ENCODE measurements at places on chromosomes 3 and 15.

DNA sequence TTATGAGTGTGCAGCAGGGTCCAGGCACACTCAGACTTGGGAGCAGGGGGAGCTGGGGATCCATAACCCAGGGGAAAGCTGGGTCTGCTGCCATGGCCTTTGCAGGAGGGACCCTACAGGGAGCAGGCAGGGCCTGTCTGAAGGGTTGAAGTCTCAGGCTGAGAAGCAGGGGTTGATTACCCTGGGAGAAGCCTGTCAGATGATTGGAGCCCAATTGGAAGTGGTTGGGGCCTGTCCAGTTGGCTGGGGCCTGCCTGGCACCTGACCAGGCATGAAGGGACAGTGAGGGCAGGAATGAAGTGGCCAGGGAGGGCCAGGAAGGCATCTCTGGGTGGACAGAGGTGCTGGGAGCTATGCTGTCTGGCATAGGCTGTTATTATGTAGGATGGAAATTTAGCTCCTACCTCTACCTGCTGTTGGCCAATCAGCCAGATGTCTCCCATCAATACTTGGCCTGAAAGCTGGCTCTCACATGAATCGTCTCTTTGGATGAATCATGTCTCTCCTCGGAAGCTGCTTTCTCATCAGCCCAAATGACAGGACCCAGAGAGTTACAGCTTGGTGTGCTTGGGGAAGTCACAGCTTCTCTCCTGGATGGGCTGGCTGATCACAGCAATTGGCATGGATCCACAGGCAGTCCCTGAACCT is 27.4 kb upstream of the SLCO2A1 start:
- no peak for DNase-seq

GRCh38 chr15:78263351-78263781 is 996 bp upstream of the DNAJA4 start:
- no peak for DNase-seq

DNA sequence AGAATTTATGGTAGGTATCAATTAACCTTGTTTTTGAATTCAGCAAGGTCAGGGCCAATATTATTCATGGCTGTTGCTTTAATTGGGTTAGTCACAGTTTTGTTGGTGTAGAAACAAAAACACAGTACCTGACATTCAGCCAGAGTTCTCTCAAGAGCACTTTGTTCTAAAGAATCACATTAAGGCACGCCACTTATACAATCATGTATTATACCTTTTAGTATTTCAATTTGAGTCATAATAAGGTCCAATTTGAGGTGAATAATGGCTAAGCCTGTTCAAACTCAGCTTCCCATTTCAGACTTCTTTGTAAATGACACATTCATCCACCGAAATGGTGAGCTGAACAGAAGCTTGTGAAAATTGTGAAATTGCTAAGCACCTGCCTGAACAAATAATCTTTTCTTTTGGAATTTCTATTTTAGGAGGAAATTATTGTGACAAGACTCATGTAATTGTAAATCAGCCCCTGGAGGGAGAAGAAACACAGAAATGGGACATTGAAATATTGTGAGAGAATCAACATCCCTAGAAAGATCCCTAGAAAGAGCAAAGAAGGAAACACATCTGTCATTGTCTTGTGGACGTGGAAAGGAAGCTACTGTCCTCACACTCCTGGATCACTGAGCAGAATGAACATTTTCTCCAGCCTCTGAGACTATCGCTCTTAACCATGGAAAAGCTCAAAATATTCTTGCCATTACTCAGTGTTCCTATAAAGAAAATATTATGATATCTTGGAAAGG is 29.3 kb downstream of the RIOX2 start:
- no peak for DNase-seq

DNA sequence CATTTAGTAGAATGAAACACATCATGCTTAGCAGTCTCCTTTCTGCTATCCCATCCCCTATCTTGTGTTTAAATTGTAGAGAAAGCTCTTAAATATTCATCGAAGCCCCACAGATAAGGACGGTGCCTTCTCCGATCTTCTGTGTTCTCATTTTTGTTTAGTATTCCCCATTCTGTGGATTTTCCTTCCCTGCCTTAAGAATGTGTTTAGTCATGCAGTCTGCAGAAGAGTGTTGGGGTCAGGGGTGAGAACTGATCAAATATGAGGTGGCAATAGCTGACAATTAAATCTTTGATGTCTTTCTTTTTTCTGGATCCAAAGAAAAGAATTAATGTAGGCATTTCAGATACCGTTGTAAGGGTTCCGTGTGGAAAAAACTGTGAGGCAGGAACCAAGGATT is 9.3 kb upstream of the ANKUB1 start:
- DNase-seq = no peak

DNA sequence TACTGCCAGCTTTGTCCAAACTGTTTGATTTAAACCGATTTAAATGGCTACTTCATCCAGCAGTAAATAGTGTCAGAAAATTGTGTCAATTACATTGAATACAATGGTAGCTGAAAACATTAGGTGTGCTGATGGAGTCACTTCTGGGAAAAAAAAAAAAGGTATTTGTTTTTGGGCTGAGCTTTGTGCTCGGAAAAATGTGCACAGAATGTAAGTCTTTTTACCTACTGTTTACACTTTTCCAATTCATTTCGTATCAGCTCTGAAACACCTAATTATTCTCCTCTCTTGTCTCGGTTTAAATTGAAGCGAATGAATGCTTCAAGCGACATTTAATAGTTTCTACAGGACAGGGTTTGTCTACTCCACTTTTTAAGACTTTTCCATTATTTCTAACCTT is 1078.4 kb downstream of the ROBO1 start:
- DNase-seq = no peak

- no peak for DNase-seq
These were observed 115.2 kb downstream of the ASB7 start for GRCh38 chr15:100717596-100717995.

DNA sequence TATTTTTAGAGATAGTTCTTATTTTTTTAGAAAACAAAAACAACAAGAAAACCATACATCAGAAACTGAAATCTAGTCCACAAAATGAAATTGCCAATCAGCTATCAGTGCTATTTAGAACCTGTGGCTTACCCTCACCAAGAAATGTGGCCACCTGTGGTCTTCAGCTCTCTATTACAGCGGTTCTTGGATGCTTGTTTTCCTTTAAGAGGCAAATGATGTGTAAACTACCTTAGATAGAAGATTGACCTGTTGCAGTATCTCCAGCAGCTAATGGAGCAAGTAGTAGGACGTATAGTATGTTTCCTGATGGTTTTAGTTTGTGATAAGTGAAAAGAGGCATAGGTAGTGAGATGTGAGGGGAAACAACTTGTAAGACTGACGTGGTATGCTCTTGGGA is 21.2 kb downstream of the TFG start:
- no peak for DNase-seq

- no peak for DNase-seq
These were observed 24.0 kb downstream of the PLXNA1 start for GRCh38 chr3:127006781-127007436.

GRCh38 chr3:148528024-148528423 is 169.7 kb upstream of the AGTR1 start:
- DNase-seq = no peak

GRCh38 chr3:54527953-54528352 is 399.9 kb downstream of the LRTM1 start:
- no peak for DNase-seq

DNA sequence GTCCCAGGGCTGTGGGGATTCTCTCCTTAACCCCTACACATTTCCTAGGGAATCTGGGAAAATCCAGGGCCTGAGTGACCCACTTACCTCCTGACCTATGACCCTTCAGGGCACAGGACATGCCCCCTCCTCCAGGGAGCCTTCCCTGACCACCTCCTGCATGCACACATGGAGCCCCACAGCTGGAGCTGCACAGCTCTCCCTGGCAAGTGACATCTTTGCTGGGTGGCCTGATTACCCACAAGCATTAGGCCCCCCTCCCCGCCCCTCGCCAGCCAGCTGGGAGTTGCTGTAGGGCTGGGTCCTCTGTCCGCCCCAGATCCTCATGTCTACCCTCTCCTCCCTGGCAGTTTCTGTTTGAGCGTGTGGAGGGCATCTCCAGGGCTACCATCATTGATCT is 21.4 kb downstream of the HDAC11 start:
- no peak for DNase-seq

DNA sequence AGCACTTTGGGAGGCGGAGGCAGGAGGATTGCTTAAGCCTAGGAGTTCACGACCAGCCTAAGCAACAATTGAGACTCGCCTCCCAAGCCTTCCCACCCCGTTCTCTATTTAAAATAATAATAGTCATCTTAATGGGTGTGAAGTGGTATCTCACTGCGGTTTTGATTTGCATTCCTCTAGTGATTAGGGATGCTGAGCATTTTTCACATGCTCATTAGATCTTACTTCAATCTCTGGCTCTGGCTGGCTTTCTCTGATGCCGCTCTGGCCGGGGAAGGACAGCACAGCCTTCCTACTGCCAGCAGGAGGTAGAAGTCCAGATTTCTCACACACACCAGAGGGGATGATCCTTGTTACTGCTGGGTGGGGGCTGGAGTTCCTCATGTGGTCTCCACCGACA is 7.4 kb upstream of the EIF4A2 start:
- no peak for DNase-seq

GRCh38 chr3:188746291-188746783 is 425.4 kb upstream of the TPRG1 start:
- DNase-seq = no peak

DNA sequence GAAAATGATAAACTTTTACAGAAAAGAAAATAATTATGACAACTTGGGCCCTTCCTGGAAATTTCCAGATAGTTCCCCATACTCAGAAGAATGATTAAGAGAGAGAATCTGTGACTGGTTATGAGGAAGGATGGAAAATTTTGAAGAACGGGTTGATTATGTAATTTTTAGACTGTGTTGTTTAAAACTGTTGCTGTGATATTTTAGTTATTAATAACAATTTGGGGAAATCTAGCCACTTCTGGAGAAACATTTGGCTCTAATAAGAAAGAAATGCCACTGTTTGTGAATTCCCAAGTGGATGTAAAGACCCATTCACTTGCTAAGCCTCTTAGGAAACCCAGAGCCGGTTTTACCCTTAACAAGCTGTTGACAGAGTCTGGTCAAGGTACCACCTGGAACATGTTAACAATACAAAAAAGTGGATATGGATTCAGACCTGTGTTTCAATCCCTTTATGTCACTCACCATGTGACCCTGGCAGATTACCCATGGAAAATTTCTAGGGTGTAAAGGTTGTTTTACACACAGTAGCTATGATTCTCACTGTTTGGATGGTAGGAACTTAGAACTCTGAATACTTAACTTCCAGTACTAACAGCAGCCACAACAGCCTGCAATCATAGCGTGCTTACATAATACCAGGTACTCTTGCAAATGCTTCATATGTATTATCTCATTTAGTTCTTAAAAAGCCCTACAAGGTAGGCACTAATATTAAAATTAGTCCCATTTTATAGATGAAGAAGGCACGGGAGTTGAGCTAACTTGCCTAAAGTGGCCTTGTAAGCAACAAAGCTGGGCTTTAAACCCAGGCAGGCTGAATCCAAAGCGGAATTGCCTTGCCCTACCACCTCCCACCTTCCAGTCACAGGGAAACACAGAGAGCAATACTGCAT is 32.0 kb downstream of the ZBTB38 start:
- no peak for DNase-seq

DNA sequence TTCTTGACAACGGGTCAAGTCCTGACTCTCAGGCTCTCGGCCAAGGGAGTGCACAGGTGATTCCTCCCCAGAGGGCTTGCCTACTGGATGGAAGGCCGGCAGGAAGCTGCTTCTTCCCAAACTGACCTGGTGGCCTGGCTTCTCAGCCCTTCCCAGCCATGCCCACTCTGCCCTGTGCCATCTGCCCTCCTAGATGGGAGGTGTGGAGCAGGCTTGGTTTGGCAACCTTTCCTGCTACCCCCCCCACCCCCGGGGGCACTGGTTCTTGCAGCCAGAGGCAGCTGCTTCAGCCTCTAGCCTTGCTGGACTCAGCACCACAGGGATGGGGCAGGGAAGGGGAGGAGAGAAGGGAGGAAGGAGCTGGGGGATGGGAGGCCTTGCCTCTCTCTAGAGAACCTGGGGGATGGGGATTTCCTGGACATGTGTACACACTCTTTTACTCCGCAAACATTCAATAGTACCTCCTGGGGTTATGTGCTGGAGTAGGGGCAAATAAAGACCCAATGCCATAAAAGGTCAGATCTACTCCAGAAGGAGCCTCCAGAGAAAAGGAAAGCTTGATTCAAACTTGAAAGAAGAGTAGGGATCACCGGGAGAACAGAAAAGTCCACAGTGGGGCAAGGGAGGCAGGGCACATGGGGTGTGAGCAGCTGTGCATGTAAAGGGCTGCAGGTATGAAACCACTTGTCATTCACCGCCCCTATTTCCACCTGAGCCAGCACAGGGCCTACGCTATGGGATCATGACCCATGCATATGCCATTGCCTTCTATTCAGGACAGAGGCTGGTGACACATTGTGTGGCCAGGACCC is 4.2 kb upstream of the DAPK2 start:
- no peak for DNase-seq

DNA sequence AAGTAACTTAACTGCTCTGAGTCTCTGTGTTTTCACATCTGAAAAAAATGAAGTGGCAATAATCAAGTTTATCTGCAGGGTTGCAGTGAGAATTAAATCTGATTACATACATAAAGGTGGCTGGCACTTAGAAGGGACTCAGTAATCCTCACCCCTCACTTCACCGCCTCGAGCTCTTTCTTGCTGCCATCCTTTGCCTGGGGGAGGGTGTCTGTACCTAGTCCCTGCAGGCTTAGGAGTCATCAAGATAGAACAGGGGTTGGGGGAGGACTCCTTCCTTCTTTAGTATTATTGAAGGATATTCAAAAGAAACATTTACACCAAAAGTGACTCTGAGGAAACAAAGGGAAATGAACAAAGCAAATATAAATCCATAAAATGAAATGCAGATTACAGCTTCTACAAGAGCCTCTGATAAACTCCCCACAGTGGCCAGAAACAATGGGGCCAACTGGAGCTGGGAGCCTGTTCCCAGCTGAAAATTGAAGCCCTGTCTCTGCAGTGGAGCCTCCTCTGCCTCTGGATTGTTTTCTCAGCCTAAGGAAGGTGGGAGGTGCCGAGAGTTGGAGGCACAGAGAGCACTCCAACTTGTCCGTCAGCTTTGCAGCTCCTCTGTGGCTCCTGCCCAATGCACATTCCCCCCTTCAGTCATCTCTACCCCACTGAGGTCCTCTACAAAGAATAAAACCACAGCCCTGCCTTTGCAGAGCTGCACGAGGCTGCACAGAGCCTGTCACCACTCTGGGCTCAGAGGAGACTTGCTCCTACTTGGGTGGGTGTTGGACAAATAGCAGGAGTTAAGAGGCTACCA is 41.8 kb downstream of the CRYGS start:
- no peak for DNase-seq

- no peak for DNase-seq
These were observed 6.3 kb downstream of the DNAH1 start for GRCh38 chr3:52322466-52322865.

DNA sequence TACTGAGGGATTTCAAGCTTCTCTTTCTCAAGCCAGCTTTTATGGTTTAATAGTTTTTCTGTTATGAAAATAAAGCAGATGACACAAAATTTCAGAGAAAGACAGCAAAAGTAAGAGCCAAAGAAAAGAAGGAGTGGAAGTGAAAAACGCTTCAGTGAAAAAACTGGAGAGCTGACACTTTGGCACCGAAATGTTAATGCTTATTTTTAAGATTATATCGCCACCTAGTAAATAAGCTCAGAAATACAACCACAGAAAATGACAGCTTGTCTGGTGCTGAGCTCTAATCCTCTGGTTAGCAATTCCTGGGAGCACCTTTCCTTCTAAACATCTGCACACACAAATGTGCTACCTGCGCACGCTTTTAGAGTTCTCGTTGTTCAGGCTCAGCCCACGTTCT is 101.6 kb downstream of the ZPLD1 start:
- DNase-seq = no peak

- no peak for DNase-seq
These were observed 35.8 kb upstream of the CTDSPL start for GRCh38 chr3:37825744-37826400.

GRCh38 chr3:118863731-118864322 is 170.8 kb downstream of the IGSF11 start:
- DNase-seq = no peak
